ENCODE measurements at places on chromosomes 4 and X. TPM values are rescaled to one million over a fixed set of nuclear protein-coding genes. Genes with fewer than 3 reads are reported as not detected.
A peak's percentile ranks its signal among the peaks of the same experiment; 100 is the strongest.

TCP11X2 gene
- not detected for total RNA-seq

ITM2A gene
- 116 TPM for total RNA-seq

GRCh38 chrX:31329298-31329697 is 257.5 kb upstream of the FTHL17 start:
- DNase-seq = no peak

DNA sequence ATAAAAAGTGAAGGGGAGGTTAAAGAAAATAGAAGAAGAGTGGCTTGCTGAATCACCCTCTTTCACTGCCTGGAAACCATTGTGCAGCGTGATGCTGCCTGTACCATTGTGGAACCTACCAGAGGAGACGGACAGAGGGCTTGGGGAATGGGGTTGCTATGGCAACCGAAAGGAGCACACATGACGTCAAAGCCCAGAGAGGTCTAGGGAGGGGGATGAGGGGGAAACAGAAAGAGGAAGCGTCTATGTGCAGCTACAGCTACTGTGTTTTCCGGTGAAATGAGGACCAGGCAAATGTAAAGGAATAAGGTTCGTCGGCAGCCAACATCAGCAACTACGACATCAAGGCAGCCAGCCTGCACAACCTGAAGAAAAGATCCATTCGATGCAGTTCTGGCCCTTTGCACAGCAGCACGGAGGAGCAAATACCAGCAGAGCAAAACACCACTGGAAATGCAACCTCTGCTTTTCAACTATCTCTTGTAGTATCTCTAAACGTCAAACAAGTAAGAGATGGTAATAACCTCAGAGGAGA is at the start of gene MAPK10:
TSS of gene MAPK10 (minus strand) at position 110 of the 535 bp plus-strand sequence.
- DNase-seq = peak; percentile 58

DNA sequence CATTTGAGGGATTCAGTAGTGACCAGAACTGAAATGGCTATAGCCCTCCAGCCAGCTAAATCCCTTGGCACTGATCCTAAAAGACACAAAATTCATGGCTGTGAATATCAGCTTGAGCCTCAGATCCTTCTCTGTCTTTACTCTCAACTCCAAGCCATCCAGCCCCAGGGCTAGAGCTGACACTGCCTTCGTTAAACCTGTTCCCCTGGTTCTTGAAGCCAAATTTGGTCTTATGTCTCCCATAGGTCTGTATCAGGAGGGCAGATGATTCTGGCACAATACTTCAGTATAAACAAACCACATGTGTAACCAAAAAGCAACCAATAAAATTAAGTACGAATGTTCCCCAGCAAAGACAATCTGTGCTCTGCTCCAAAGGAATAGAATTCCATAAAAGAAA is 78.0 kb downstream of the ANOS1 start:
- no peak for DNase-seq

- DNase-seq = no peak
Measured at GRCh38 chr4:166600264-166600663, 634.0 kb downstream of the SPOCK3 start.

DNA sequence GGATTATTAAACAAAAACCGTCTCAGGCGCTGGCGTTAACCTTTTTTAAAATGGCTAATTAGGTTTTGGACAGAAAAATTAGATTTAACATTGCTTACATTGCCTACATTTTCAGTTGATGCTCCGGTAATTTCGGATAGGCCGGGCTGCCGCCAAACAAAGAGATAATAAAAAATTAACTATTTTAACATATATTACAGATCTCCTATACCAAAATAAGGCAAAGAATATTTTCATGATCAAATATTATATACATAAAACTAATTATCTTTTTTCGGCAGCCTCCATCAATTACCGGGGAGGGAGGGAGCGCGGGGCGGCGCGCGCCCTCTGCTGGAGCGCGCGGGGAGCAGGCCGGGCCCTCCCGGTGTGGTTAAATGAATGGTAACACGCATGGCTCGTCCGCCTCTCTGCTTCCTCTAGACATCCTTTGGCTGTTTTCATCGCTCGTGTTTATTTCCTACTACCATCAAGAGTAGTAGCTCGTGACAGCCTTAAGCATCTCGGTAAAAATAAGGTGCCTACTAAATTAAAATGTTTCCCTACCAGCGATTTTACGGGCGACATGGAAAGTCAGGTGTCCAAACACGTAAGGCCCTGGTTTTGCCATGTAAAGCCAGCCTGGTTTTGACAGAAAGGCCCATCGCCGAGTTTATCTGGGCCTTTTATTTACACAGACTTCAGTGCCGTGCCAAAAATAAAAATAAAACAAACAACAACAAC is 52.4 kb upstream of the TMEM33 start:
- peak; percentile 63 for DNase-seq

DNA sequence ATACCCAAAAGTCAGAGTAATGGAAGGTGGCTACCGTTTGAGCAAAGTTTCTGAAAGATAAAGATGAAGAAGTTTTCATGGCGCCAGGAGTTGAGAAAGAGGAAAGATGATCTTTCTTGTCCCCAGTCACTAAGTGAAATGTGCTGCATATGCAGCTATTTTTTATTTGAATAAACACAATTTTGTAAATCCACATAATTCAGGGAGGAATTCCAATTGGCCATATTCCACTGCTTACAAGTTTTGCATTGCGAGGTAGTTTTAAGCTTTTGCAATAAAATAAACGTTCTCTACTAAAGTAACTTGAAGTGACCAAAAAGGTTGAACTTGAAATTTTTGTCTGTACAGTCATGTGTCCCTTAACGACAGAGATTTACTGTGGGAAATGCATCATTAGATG is 139.3 kb upstream of the VCX2 start:
- DNase-seq = no peak

DNA sequence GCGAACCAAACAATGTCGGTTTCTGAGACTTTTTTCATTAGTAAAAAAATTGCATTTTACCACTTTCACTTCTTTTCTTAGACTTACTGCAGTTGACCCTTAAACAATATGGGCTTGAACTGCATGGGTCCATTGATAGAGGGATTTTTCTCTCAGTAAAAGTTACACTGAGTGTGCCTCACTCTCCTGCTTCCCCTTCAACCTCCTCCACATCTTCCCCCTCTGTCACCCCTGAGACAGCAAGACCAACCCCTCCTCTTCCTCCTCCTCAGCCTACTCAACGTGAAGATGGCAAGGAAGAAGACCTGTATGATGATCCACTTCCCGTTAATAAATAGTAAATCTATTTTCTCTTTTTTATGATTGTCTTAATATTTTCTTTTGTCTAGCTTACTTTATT is 43.4 kb downstream of the TEC start:
- no peak for DNase-seq

- no peak for DNase-seq
Measured at GRCh38 chr4:55758570-55758969, 61.0 kb upstream of the EXOC1L start.

DNA sequence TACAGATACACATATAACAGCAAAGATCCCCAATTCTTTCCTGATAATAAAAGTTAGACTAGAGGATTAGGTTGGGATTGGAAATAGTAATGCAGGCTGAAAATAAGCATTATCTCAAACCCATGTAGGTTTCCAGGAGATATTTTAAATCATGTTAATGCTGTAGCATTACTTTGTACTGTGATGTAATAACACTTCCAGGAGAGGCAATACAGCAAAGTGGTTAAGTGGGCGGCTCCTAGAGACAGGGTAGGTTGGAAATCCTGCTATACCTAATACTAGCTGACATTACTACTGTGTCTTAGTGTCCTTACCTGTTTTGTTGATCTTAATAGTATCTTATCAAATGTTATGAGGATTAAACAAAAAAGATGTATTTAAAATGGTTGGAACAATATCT is 9.6 kb downstream of the PAICS start:
- no peak for DNase-seq

GRCh38 chr4:147769386-147769785 is 37.5 kb downstream of the ARHGAP10 start:
- DNase-seq = no peak

DNA sequence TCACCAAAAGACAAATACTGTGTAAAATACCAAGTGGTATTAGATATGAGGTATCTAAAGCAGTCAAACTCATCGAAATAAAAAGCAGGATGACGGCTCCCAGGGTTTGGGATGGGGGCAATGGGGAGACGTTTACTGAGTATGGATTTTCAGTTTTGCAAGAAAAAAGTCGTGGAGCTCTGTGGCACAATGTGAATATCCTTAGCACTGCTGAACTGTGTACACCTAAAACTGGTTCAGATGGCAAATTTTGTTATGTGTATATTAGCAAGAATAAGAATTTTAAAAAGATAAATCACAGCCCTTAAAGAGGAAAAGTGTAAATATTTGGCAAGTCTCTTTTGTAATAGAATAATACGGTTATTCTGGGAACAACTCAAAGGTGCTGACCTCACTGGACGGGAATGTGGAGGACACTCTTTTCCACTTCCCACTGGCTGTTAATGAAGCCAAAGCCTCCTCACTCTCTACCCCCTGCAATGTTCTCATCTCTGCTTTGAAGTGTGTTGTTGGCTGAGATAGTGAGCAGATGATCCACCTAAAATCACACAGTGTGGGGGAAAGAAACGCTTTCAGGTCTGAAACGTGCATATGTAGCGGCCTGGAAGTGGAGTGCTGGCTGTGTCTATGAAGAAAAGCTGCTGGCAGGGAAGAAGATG is 49.2 kb downstream of the SEL1L3 start:
- DNase-seq = no peak

DNA sequence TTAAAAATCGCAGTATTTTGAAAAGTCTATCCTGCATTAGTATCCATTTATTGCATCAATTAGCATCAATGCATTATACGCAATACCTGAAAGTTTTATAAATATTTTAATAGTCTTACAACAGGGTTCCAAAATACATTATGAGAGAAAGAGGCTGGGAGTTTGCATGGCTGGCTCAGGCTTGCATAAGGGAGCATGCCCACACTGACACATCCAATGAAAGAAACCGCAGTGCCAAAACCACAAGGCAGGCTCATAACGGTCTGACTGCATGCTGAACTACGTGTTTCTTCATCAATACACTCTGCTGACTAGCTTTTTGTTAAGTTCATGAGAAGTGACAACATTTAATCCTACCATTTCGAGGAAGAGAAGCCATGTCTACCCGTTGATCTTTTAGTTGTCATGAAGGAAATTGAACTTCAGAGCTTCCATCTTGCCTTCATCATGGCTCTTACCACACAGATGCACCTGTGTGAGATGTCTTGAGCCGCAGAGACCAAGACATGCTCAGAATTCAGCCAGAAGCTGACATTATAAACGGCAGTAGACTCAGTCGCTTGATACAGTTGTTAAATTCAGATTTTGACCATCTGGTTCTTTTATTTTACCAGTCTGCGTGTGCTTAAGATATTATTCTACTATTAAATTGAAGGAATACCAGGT is 168.8 kb upstream of the FRG1 start:
- DNase-seq = no peak

DNA sequence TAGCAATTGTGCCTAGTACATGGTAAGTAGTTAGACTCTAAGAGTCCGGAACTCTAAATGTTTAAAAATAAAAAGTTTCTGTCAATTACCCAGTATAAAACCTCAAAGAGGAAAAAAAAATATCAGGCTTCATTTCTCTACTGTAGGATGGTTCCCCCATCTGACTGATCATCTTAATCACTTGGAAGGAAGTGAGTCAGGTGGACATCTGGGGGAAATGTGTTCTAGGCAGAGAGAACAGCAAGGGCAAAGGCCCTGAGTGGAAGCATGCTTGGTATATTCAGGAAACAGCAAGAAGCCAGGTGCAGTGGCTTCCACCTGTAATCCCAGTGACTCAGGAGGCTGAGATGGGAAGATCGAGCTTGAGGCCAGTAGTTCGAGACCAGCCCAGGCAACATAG is 2.9 kb upstream of the EIF1AX start:
- DNase-seq = peak; percentile 29

- DNase-seq = no peak
Measured at GRCh38 chr4:22356987-22357596, 158.8 kb downstream of the ADGRA3 start.

DNA sequence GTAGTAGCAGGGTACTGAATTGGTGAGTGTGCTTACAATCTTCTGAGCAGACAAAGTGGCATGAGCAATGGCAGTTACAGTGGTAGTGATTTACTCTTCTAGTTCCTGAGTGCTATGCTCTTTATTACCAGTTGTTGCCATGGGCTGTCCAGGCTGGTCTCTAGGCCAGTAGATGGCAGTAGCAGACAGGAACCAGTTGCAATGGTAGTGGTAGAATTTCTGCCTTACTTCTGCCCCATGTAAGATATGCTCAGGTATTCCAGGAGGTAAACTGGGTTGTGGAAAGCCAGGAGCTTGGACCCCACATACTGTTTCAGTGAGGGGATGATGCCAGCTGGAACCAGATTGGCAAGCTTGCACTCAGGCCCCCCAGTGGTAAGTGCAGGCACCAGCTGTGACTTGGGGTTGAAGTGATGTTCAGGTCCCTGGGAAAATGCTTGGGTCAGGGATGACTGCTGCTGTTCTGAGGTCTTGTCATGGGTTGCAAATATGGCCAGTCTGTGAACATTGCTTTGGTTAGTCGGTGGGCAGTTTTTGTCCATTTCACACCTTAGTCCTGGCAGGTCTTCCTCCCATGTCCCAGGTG is 63.0 kb upstream of the ZXDB start:
- DNase-seq = peak; percentile 36

DNA sequence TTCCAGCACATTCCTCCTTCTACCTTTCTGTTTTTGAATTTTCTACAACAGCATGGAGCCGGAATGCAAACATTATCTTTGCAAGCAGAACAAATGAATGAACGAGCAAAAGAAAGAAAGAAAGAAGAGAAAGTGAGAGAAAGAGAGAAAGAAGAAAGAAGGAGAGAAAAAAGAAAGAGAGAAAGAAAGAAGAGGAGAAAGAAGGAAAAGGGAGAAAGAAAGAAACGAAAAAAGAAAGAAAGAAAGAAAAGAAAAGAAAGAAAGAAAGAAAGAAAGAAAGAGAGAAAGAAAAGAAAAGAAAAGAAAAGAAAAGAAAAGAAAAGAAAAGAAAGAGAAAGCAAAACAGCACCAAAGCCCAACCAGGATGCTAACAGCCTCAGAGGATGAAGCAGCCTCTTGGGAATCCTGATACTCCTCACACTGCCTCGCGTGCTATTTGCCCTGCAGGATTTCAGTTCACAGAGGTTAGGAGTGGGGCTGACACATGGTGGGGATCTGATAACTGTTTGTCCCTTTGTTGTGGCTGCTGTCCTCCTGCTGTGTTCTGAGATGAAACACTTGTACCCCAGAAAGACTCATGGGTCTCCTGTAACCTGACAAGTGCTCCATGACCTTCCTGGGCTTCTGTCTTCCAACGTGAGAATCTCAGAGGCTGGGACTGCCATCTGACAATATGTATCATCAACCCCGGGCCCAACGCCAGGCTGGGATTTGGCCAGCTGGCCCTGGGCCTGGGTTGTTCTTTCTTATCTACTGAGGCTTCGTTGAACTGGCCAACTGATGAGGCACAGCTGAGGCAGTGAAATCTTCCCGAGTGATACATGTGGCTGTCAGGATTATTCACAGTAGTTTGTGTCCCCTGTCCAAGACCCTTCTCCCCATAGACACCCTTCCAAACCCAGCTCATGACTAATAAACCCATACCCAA is 61.0 kb downstream of the SEPSECS start:
- no peak for DNase-seq

GRCh38 chrX:25523574-25524540 is 508.1 kb upstream of the ARX start:
- peak; percentile 9 for DNase-seq

- no peak for DNase-seq
Measured at GRCh38 chr4:186405957-186406356, 140.0 kb downstream of the F11 start.
